Nasal cavity respiratory epithelium epithelial cell of viscerocranial mucosa (primary cell): ENCODE measurements at places on chromosomes 12 and 14. TPM values are rescaled to one million over a fixed set of nuclear protein-coding genes. Genes with fewer than 3 reads are reported as not detected.

Gene GPRC5D
- not detected in 2 replicates for total RNA-seq

Gene HCAR1
- total RNA-seq, result not detected in 2 replicates

Gene CCDC177
- not detected in 2 replicates for total RNA-seq

Gene MIP
- total RNA-seq, result not detected in 2 replicates

Gene TMPRSS12
- not detected in 2 replicates for total RNA-seq

Gene FGFR1OP2
- 41.7 and 56.2 TPM in 2 replicates for total RNA-seq

Gene PKP2
- total RNA-seq, result 56.0 and 76.3 TPM in 2 replicates

Gene PLEK2
- total RNA-seq, result 27.8 and 50.2 TPM in 2 replicates

Gene PUS7L
- total RNA-seq, result 18.1 and 30.0 TPM in 2 replicates

Gene MYF5
- total RNA-seq, result not detected in 2 replicates

Gene CCDC59
- 86.1 and 112 TPM in 2 replicates for total RNA-seq

Gene CABP1
- under 0.01 TPM in 1 of 2 replicates, not detected in the other for total RNA-seq

Gene DDN
- total RNA-seq, result 0.28 and 0.68 TPM in 2 replicates

Gene EIF2S3B
- 0.68 and 7.4 TPM in 2 replicates for total RNA-seq

Gene MANSC4
- total RNA-seq, result not detected in 2 replicates

Gene FGD4
- 23.2 and 27.7 TPM in 2 replicates for total RNA-seq

Gene TTC6
- 0.34 and 1.9 TPM in 2 replicates for total RNA-seq

Gene RNASE3
- not detected in 2 replicates for total RNA-seq

Gene CLEC4C
- total RNA-seq, result not detected in 2 replicates

Gene P2RX7
- under 0.01 and 2.1 TPM in 2 replicates for total RNA-seq

Gene RNF212B
- total RNA-seq, result not detected in 2 replicates

Gene OR6S1
- total RNA-seq, result not detected in 2 replicates

Gene RERGL
- not detected in 2 replicates for total RNA-seq

Gene SMCO2
- total RNA-seq, result 1.1 and 4.1 TPM in 2 replicates

Gene AGAP2
- total RNA-seq, result under 0.01 and 0.07 TPM in 2 replicates

Gene BTBD6
- 52.6 and 55.0 TPM in 2 replicates for total RNA-seq

Gene POLR3B
- total RNA-seq, result 14.4 and 19.0 TPM in 2 replicates

Gene DEGS2
- total RNA-seq, result 1.2 and 3.4 TPM in 2 replicates

Gene KRT73
- total RNA-seq, result not detected in 2 replicates

Gene DNAJC22
- total RNA-seq, result under 0.01 TPM in 1 of 2 replicates, not detected in the other

Gene PTPRO
- total RNA-seq, result under 0.01 and 0.07 TPM in 2 replicates

Gene C1QL4
- under 0.01 TPM in 1 of 2 replicates, not detected in the other for total RNA-seq

Gene SLC10A1
- total RNA-seq, result under 0.01 TPM in 1 of 2 replicates, not detected in the other

Gene PIWIL1
- not detected in 2 replicates for total RNA-seq

Gene ZDHHC22
- not detected in 2 replicates for total RNA-seq

Gene OTX2
- 0.21 and 0.68 TPM in 2 replicates for total RNA-seq

Gene LBHD2
- total RNA-seq, result not detected in 2 replicates

Gene ANO4
- total RNA-seq, result 2.4 and 7.8 TPM in 2 replicates

Gene NUAK1
- total RNA-seq, result 4.8 and 20.5 TPM in 2 replicates

Gene HOXC12
- not detected in 2 replicates for total RNA-seq

Gene KRT74
- 0.36 TPM in 1 of 2 replicates, not detected in the other for total RNA-seq

Gene GLI1
- under 0.01 and 0.14 TPM in 2 replicates for total RNA-seq

Gene RNU4-1
- under 0.01 TPM in 1 of 2 replicates, not detected in the other for total RNA-seq

Gene CPM
- total RNA-seq, result 12.3 and 23.7 TPM in 2 replicates
